ENCODE measurements at places on chromosomes 1 and 21.

- no peak for DNase-seq
Observed at GRCh38 chr1:46281021-46281420, 22.4 kb downstream of the LRRC41 start.

GRCh38 chr1:109475261-109475660 is 8.4 kb upstream of the ATXN7L2 start:
- no peak for DNase-seq

- DNase-seq = no peak
Observed at GRCh38 chr1:119358636-119359035, 9.9 kb upstream of the HAO2 start.

GRCh38 chr1:44114098-44114497 is 4.5 kb upstream of the KLF17 start:
- DNase-seq = no peak

GRCh38 chr1:193368302-193368701 is 181.9 kb upstream of the B3GALT2 start:
- no peak for DNase-seq

GRCh38 chr1:26999440-26999987 is 6.0 kb downstream of the TRNP1 start:
- DNase-seq = peak; percentile 94

DNA sequence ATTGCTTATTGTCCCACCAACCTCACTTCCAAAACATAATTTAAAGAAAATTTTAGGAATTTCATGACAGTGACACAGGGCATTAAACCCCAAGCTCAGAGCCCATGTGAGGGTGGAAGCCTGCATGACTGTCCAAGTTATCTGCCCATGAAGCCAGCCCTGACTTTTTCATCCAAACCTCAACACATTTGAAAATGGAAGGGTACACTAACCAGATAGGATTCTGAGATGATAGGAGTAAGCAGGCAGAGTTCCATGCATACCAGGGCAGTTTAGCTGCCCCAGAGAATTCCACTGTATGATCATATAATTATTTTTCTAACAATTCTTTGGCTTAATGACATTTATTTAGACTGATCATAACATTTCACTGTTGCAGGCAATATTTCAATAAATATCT is 986.0 kb downstream of the TTLL7 start:
- DNase-seq = no peak

DNA sequence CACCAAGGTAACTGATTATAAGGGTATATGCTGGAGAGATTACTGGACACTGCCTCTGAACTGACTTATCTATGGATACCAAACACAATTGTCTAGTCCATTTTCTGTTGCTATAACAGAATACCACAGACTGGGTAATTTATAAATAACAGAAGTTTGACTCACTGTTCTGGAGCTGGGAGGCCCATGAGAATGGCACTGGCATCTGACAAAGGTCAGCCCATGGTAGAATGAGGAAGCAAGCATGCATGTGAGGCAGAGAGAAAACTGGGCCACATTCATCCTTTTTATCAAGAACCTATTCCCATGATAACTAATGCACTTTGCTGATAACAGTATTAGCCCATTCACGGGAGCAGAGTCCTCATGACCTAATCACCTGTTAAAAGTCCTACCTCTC is 37.4 kb downstream of the FCER1A start:
- peak; percentile 89 for DNase-seq

- no peak for DNase-seq
Observed at GRCh38 chr1:153483776-153484175, 23.3 kb upstream of the S100A7 start.

DNA sequence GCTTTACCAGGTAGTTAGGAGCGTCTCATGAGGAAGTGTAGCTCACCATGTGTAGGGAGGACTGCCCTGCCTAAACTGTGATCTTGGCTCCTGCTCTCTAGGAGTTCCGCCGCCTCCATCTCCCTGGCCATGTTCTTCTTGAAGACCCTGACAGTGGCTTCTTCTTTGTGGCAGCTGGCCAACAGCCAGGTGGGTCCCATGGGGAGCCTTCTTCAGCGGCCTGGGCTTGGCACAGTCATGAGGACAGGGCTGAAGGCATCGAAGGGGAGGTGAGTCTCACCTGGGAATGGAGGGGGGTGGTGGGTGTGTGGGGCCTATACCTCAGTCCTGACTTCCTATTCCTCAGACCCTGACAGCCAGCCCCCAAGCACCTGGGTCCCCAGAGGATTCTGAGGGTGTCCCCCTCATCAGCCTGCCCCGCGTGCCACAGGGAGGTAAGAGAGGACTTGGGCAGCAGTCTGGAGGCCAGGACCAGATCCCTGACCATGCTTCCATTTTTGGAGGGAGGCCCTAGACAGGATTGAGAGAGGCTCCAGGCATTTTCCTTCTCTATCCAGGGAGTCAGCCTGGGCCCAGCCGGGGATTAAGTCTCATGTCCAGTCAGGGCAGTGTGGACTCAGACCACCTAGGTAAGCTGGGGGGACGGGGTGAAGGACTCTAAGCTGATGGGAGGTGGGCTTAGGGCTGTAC is 21.4 kb downstream of the HYI start:
- no peak for DNase-seq

DNA sequence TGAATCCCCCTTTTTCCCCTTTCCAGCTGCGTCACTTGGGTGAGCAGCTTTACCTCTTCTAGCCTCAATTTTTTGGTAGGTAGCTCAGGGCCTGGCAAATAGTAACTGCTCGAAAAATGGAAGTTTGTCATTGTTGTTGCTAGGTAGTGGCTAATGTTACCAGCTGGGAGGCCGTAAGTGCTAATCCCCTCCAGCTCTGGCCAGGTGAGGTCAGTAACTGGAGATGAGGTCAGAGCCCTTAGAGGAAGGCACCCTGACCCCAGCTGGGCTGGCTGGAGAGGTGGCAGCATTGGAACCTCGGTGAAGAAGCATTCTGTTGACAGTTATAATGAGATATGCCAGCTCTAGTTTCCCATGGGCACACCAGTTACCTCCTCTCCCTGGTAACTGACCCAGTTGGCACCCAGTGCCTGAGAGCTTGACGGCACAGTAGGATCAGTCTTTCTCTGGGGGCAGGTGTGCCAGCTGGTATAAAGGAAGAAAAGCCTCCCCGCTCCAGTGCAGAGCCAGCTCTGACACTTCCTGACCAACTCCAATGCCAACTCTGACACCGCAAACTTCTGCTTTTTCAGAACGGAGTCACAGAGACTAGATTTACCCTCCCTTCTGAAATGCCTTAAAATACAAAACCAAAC is 35.0 kb upstream of the SLC2A1 start:
- no peak for DNase-seq

DNA sequence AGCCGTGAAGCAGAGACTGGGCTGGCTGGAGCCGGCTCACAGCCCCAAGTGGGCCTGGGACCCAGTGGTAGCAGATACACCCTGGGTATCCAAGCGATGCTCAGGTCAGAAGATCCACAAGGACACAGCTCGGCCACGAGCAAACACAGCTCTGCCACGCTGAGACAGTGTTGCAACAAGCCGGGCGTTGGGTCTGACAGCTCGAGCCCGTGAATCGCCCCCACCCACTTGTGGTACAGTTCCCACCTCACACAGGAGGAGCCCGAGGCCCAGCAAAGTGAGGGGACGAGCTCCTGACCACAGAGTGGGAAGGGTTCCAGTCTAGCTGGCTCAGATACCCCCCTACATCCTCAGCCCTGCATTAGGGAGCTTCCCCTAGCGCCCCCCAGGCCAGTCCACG is 8.9 kb upstream of the PRKCZ start:
- no peak for DNase-seq

DNA sequence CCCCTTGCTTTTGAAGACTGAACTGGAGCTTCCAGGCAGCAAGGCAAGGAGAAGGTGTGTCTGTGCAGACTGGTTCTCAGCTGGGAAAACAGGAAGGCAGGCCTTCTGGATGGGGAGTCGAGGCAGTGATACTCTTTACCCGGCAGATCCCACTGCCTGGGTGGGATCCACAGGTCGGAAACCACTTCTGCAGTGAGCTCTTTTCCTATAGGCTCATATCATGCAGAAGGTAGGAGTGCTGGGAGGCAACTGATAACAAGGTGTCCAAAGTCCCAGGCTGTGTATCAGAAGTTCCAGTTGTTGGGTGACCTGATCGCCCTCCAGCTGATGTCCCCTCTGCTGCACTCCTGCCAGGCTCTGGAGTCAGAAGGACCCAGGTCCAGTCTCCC is 17.1 kb downstream of the ACOT11 start:
- DNase-seq = no peak

DNA sequence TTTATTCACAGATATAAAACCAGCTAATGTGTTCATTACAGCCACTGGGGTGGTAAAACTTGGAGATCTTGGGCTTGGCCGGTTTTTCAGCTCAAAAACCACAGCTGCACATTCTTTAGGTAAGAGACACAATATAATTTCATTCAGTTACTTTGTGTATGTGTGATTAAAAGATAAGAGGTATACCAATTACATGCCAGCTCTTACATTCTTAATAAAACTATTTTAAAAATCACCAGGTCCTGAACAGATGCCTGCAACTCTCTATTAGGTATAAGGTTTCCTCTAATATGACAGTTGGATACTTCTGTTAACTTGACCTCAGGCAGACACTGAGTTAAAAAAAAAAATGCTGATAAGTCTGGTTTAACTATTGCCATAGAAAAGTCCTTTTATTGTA is 122.1 kb downstream of the NEK7 start:
- no peak for DNase-seq

- DNase-seq = no peak
Observed at GRCh38 chr1:206591226-206591625, 21.0 kb downstream of the EIF2D start.

GRCh38 chr21:25283720-25284119 is 323.6 kb downstream of the MRPL39 start:
- DNase-seq = peak; percentile 39

DNA sequence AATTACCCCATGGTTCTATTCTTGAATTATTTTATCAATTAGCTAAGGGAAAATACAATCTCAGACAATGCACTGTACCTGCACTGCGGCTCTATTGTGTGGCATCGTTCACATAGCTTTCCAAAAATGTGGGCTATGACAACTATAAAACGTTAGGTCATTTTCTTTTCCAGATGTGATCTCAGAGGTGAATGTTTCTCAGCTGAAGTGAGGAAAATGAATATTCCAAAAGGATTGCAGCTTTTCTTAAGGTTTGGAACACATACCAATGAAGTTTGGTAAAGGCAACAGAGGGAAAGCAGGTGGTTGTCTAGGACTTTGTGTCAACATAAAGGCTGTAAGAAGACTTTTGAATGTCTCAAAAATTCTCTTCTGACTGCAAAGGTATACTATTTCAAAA is 105.5 kb downstream of the NRIP1 start:
- DNase-seq = no peak

DNA sequence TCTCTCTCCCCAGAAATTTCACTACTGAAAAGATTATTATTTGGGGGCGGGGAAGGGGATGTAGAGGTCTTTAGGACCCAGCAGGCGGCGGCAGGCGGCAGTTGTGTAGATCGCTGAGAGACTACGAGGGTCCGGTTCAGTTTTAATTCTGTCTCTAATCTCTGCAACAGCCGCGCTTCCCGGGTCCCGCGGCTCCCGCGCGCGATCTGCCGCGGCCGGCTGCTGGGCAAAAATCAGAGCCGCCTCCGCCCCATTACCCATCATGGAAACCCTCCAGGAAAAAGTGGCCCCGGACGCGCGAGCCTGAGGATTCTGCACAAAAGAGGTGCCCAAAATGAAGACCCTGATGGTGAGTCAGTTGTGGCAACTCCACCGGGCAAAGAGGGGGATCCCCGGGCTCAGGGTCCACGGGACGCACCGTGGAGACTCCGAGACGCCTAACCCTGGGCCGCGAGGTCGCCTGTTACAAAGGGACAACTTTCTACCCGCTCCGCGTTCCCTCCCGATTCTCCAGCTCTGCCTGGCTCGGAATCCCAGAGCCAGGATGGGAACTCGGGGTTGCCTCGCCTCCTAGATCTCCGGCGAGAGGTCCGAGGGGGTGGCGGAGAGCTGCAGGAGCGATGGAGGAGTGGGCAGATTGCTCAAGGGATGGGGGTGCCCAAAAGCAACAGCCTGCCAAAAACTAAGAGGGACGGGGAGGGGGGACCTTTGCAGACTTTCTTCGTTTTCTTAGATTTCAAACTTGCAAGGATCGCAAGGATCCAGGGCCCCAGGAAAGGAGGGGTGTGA is at the start of gene ST6GALNAC5:
Gene ST6GALNAC5, plus strand, starts transcription at position 139 of the 789 bp plus-strand sequence.
- DNase-seq = peak; percentile 15

DNA sequence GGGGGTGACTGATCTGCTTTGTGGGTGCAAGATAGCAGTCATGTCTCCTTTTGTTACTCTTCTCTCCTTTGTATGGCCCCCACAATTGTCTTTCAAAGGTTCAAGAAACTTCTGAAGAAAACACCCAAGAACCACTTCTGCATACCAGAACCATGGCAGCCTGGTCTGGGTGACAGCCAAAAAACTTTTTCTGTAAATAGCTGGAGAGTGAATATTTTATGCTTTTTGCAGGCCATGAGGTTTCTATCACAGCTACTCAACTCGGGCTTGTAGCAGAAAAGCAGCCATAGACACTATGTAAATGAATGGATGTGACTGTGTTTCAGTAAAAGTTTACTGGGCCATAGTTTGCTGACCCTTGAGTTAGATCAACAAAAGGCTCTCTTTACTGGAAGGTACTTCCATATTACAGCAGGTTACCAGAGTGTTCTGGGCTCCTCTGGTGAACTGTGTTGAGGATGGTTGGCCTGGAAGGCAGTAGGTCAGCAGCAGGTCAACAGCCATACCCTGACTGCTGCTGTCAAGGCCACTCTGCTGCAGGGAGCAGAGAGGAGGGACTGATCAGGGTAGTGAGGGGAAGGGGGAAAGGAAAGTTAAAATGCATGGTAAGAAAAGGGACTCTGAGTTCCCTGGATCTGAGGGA is 116.4 kb downstream of the GDAP2 start:
- no peak for DNase-seq

DNA sequence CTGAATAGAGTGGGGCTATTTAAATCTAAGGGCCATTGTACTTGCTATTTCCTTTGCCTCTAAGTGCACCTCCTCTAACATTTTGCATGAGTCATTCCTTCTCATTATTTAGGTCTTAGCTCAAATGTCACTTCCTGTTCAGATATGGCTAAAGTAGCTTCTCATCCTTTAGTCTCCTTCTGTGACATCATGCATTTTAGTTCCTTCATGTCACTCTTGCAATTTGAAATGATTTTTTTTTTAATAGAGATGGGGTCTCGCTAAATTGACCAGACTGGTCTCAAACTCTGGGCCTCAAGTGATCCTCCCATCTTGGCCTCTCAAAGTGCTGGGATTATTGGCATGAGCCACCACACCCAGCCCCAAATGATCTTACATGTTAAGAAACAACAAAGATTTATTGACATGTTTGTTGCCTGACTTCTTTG is 6.6 kb downstream of the TBX19 start:
- DNase-seq = no peak

DNA sequence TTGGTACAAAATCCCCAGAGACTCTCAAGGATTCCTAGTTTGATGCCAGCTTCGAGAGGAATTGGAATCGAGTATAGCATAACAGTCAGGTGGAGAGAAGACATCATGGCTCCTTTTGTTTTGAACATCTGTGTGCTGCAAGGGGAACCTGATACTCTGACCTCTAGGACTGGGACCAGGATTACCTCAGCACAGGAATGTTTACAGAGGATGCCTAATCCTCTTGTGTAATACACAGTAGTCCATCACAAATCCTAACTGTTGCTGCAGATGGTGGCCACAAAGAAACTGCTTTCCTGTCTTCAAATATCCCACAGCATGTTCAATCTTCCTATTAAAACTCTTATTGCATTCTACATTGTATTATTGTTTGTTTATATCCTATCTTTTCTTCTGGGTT is 111.8 kb upstream of the PRMT6 start:
- DNase-seq = no peak

All from ACHN (cell line).